ENCODE measurements at places on chromosomes 7 and 10.
A peak's percentile ranks its signal among the peaks of the same experiment; 100 is the strongest.

DNA sequence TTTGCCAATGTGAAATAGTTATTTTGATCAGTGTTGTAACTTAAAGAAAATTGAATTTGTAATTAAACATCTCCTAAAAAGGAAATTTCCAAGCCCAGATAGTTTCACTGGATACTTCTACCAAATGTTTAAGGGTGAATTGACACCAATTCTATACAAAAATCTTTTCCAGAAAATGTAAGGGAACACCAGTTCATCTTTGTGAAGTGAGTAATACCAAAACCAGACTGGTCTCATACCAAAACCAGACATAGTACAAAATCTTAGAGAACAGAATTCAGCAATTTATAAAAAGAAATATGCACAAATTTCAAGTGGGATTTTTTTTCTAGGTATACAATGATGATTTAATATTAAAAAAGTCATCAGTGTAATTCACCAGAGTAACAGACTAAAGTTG, 86.0 kb upstream of the ZNF32 start:
- H3K36me3 ChIP-seq: no peaks in the 10 kb centered on the region
- no peak overlapping the region for H3K27ac ChIP-seq
- H3K27me3 ChIP-seq: peaks cover 8% of the 10 kb centered on the region
- no peak for DNase-seq

- peaks cover 68% of the 10 kb centered on the region for H3K4me1 ChIP-seq
- H3K4me3 ChIP-seq: peak overlapping the region; percentile 97
- peaks cover 100% of the 10 kb centered on the region for H3K36me3 ChIP-seq
- H3K27me3 ChIP-seq: no peaks in the 10 kb centered on the region
Measured at GRCh38 chr10:8058274-8059111, 4.0 kb downstream of the GATA3 start.

GRCh38 chr10:5449823-5450222, 37.5 kb downstream of the NET1 start:
- no peaks in the 10 kb centered on the region for H3K36me3 ChIP-seq
- no peak overlapping the region for H3K27ac ChIP-seq
- H3K4me1 ChIP-seq: peaks cover 8% of the 10 kb centered on the region

DNA sequence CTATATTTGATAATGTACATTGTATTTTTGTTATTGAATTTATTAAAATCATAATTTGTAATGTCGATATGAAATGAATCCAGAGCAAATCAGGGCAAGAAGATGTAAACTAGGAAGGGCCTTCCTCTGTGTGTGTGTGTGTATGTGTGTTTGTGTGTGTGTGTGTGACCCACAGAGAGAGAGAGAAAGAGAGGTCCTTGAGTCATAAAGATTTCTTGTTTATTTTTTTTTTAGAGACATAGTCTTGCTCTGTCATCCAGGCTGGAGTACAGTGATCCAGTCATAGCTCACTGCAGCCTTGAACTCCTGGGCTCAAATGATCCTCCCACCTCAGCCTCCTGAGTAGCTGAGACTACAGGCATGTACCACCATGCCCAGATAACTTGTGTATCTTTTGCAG, 50.7 kb downstream of the INPP5F start:
- no peak for DNase-seq
- no peaks in the 10 kb centered on the region for H3K27me3 ChIP-seq
- H3K27ac ChIP-seq: no peak overlapping the region
- no peak overlapping the region for H3K4me3 ChIP-seq
- no peaks in the 10 kb centered on the region for H3K4me1 ChIP-seq
- peaks cover 8% of the 10 kb centered on the region for H3K36me3 ChIP-seq

GRCh38 chr10:52308251-52309031, 5.6 kb upstream of the DKK1 start:
- DNase-seq: no peak
- H3K4me3 ChIP-seq: no peak overlapping the region
- no peak overlapping the region for H3K27ac ChIP-seq
- no peaks in the 10 kb centered on the region for H3K4me1 ChIP-seq
- H3K36me3 ChIP-seq: no peaks in the 10 kb centered on the region

GRCh38 chr7:129780257-129780973, 168.9 kb downstream of the NRF1 start:
- peaks cover 22% of the 10 kb centered on the region for H3K4me1 ChIP-seq
- peak overlapping the region; percentile 88 for H3K4me3 ChIP-seq
- H3K27me3 ChIP-seq: peaks cover 51% of the 10 kb centered on the region
- no peak overlapping the region for H3K27ac ChIP-seq
- peak; percentile 40 for DNase-seq

DNA sequence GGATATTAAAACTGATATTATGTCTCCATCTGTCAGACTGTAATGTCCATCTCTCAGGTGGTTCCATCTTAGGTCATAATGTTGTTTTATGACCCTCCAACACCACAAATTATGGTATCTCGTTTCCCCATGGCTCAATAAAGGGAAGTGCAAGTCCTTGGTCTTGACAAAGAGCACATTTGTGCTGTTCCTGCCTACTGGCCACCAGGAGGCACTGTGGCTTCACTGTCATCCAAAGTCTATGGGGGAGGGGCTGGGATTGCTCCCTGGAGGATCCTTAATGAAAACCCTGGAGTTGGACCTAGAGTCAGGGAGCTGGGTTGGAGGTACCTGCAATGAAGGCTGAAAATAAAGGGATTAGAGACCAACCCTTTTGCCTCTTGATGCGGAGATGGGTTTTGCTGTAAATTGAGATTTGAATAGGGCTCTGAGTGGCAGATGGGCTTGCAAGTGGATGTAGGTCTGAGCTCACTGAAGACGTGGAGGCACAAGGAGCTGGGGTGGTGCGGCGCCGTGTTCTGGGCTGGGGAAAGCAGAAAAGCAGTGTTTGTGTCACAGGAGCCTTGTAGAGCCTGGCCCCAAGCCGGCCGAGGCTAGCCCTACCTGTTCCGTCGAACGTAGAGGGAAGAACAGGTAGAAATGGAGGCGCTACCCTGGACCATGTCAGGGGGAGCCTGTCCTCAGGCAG, 180.5 kb upstream of the PRSS58 start:
- H3K4me3 ChIP-seq: no peak overlapping the region
- peaks cover 4% of the 10 kb centered on the region for H3K4me1 ChIP-seq
- H3K27ac ChIP-seq: no peak overlapping the region
- H3K27me3 ChIP-seq: no peaks in the 10 kb centered on the region

GRCh38 chr7:30936650-30937245, 25.1 kb downstream of the AQP1 start:
- no peaks in the 10 kb centered on the region for H3K4me1 ChIP-seq
- H3K27me3 ChIP-seq: peaks cover 38% of the 10 kb centered on the region
- no peak for DNase-seq
- no peak overlapping the region for H3K27ac ChIP-seq
- H3K4me3 ChIP-seq: no peak overlapping the region

GRCh38 chr10:101373063-101373462, 19.1 kb downstream of the BTRC start:
- H3K4me1 ChIP-seq: peaks cover 17% of the 10 kb centered on the region
- peaks cover 12% of the 10 kb centered on the region for H3K36me3 ChIP-seq
- no peak overlapping the region for H3K4me3 ChIP-seq
- no peak for DNase-seq
- H3K27me3 ChIP-seq: no peaks in the 10 kb centered on the region

DNA sequence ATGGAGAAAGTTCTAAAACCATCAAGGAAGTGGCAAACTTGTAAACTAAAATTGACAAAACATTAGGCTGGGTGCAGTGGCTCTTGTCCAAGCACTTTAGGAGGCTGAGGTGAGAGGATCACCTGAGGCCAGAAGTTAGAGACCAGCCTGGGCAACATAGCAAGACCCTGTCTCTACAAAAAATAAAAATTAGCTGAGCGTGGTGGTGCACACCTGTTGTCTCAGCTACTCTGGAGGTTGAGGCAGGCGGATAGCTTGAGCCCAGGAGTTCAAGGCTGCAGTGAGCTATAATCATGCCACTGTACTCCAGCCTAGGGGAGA, 29.4 kb upstream of the HNRNPH3 start:
- no peaks in the 10 kb centered on the region for H3K36me3 ChIP-seq
- DNase-seq: no peak
- H3K4me3 ChIP-seq: no peak overlapping the region
- H3K27me3 ChIP-seq: no peaks in the 10 kb centered on the region
- H3K27ac ChIP-seq: no peak overlapping the region

- DNase-seq: no peak
- peak overlapping the region; percentile 38 for H3K27ac ChIP-seq
- peaks cover 7% of the 10 kb centered on the region for H3K36me3 ChIP-seq
Measured at GRCh38 chr7:133477791-133478190, 224.9 kb downstream of the EXOC4 start.

GRCh38 chr10:100745882-100746783, 751 bp downstream of the PAX2 start:
- peaks cover 70% of the 10 kb centered on the region for H3K27me3 ChIP-seq
- H3K4me1 ChIP-seq: peaks cover 24% of the 10 kb centered on the region
- peak overlapping the region; percentile 57 for H3K4me3 ChIP-seq
- no peak overlapping the region for H3K27ac ChIP-seq

GRCh38 chr10:3720228-3721019, 64.6 kb downstream of the KLF6 start:
- no peak overlapping the region for H3K4me3 ChIP-seq
- no peaks in the 10 kb centered on the region for H3K4me1 ChIP-seq
- peak overlapping the region; percentile 42 for H3K27ac ChIP-seq
- no peak for DNase-seq

GRCh38 chr10:5951167-5951711, 26.1 kb downstream of the IL15RA start:
- peaks cover 36% of the 10 kb centered on the region for H3K36me3 ChIP-seq
- peaks cover 2% of the 10 kb centered on the region for H3K4me1 ChIP-seq
- DNase-seq: no peak
- H3K27ac ChIP-seq: no peak overlapping the region
- no peaks in the 10 kb centered on the region for H3K27me3 ChIP-seq
- no peak overlapping the region for H3K4me3 ChIP-seq

DNA sequence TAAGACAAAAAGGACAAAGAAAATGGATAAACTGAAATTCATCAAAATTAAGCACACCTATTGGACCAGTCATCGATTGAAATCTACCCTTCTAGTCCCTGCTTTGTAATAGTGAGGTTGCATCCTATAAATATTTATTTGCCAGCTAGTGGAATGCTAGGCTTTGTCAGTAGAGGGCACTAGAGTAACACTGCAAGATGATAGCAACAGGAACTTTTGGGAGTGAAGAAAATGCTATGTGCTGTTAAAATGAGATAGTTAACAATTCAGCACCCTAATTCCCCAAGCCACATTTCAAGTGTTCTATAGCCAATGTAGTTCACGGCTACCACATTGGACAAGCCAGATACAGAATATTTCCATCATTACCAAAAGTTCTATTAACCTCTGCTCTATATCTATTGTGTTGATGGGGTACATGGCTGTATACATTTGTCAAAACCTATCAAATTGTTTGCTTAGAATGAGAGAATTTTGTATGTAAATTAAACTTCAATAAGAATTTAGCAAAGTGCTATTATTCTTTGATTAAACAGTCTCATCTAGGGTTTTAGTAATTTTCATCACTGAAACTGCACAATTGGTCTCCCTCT, 69.8 kb downstream of the LSMEM1 start:
- H3K4me1 ChIP-seq: no peaks in the 10 kb centered on the region
- H3K27ac ChIP-seq: no peak overlapping the region
- H3K4me3 ChIP-seq: no peak overlapping the region
- no peaks in the 10 kb centered on the region for H3K36me3 ChIP-seq
- peaks cover 24% of the 10 kb centered on the region for H3K27me3 ChIP-seq

DNA sequence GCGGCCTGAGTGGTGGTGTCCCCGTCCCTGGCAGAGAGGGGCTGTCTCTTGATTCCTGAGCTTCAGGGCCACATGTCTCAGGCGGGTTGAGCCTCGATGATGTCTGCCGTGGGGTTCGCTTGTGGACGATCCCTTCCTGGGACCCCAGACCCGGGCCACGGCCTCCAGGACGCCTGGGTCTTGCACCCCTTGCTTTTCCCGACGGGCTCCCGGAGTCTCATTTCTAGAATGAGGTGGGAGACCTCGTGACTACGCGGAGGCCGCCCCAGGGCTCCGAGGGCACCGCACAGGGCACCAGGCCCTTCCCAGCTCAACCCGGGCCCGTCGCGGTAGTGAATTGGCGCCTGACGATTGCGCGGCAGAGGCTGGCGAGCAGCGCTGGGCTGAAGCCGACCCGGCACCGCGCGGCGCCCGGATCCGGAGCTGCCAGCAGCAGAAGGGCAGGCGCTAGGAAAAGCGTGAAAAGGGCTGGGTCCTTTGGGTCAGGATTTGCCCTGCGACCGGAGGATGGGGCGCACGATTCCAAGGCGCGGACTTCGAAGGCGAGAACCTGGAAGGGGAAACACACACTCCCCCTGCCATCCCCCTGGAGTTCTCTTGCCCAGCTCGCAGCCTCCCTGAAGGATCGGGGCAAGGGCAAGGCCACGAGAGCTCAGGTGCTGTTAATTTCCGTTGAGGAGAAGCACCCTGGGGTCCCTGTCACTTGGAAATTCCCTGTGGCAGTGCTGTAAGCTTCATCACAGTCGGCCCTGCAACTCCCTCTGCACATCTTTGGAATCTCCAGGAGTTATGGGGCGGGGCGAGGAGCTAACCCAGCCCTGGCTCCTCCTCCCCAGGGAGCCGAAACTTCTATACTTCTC, 15.5 kb downstream of the TLX1 start:
- peaks cover 2% of the 10 kb centered on the region for H3K36me3 ChIP-seq
- H3K27ac ChIP-seq: no peak overlapping the region
- peaks cover 93% of the 10 kb centered on the region for H3K27me3 ChIP-seq
- peaks cover 6% of the 10 kb centered on the region for H3K4me1 ChIP-seq
- no peak for DNase-seq

DNA sequence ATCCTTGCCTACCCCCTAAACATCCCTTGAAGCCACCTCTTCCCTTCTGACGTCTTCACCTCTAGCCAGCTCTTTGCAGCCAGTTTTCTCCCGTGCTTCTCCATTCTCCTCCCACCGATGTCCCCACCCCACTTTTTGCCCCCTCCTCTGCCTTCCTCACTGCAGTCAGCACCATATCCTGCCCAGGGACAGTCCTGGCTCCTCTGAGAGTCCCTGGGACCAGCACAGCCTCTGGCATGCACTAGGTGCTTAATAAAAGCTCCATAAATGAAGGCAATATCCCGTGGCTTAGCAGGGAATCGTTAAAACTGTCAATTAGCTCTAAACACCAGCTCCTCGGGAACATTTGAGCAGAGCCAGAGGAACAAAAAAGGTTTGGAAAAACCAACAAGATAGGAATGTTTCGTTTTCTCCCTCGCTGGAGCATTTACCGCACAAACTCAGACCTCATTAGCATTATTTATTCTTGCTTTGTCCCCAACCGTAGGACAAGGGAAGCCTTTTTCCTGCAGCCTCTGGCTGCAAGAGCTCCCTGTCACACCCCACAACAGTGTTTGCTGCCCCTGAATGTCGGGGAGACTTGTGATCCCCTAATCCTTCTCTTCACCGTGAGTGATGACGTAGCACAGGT, 16.1 kb downstream of the MYL10 start:
- DNase-seq: no peak
- H3K27me3 ChIP-seq: peaks cover 60% of the 10 kb centered on the region
- peaks cover 3% of the 10 kb centered on the region for H3K4me1 ChIP-seq
- no peak overlapping the region for H3K4me3 ChIP-seq

- no peaks in the 10 kb centered on the region for H3K27me3 ChIP-seq
- peaks cover 3% of the 10 kb centered on the region for H3K36me3 ChIP-seq
- DNase-seq: no peak
- peak overlapping the region; percentile 56 for H3K27ac ChIP-seq
- no peaks in the 10 kb centered on the region for H3K4me1 ChIP-seq
- no peak overlapping the region for H3K4me3 ChIP-seq
Measured at GRCh38 chr7:105776068-105776790, 100.2 kb downstream of the ATXN7L1 start.

Data from effector memory CD8-positive, alpha-beta T cell (primary cell).